ENCODE measurements at places on chromosomes 2 and 18.

DNA sequence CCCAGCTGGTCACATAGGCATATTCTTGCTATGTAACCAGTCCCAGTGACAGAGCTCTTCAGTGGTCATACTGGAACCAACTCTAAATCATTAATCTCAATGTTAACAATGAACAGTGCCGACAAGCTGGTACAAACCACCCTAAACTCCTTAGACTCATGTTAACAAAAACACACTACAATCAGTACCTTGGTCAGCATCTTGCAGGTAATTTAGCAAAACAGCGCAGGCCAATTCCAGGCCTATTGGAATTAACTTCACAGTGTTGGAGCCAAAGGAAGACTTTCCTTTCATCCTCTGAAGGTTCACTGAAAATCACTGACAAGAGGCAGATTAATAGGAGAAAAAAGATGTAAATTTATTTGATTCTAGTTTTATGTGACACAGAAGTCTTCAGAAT lies 396.4 kb downstream of the PIK3C3 start:
- DNase-seq = no peak

DNA sequence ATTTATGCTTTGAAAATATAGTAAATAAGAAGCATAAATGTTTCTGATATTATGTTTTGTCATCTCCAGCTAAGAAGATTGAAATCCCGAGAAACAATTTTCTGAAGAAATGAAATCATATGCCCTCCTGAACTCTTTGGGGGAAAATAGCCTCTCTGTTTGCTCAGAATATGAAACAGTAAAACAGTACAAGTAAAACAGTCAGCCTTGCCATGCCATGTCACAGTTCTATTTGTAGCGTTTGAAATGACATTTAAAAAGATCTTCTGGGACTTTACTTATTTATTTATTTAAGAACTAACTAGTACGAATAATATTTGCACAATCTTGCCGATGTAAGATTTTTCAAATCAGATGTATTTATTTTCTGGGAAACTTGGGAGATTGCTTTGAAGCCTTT lies 98.0 kb downstream of the LNPK start:
- DNase-seq = no peak

DNA sequence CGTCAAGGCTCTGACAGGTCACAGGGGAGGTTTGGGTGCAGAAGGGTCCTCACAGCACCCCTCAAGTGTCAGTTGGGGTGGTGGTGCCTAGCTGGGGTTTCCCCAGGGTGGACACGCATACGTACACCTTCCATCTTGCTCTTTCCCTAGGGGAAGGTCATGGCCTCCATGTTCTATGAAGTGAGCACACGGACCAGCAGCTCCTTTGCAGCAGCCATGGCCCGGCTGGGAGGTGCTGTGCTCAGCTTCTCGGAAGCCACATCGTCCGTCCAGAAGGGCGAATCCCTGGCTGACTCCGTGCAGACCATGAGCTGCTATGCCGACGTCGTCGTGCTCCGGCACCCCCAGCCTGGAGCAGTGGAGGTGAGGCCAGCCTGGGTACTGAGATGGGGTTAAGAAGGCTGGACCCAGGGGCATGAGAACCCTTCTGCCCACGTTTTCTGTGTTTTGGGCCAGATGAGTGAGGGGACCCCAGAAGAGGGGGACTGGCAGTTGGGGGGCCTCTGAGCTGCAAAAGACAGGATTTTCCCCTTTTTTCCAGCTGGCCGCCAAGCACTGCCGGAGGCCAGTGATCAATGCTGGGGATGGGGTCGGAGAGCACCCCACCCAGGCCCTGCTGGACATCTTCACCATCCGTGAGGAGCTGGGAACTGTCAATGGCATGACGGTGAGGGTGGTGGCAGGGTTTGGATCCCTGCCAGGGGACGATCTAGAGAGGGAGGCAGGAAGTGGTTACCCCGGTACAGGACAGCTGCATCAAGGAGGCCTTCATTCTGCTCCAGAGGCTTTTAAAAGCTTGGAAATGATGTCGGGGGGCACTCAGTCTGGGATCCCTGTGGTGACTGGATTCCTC lies 20.9 kb downstream of the SLC30A3 start:
- DNase-seq = no peak

GRCh38 chr18:56402872-56403516 lies 235.4 kb downstream of the TXNL1 start:
- DNase-seq = no peak

- DNase-seq = no peak
Measured at GRCh38 chr2:235776531-235776930, 282.7 kb downstream of the AGAP1 start.

DNA sequence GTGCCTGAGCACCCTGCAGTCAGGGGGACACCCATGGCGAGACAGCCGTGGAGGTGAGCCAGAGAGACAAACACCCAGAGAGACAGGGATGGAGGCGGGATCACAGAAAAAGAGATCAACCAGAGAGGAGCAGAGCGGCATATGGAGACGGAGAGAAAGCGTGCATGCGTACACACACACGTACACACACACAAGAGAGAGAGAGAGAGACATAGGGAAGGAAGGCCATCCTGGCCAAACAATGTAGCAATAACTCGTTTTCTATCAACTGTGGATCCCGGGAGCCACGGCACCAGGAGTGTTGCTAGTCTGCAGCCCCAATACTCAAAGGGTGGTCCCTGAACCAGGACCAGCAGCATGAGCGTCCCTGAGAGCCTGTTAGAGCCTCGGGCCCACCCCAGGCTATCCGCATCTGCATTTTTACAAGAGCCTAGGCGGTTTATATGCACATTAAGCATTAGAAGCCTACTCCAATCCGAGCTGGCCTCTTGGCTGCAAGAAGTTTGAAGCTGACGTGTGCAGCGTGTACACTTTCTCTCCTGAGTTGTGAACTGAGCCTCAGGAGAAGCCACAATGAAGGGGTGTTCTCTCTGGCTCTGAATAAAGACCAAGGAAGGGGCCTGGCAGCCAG lies 50.1 kb upstream of the MYCN start:
- no peak for DNase-seq

- DNase-seq = no peak
Measured at GRCh38 chr2:233810385-233810784, 32.3 kb downstream of the MROH2A start.

GRCh38 chr2:234271338-234271737 lies 220.8 kb downstream of the SPP2 start:
- DNase-seq = no peak

DNA sequence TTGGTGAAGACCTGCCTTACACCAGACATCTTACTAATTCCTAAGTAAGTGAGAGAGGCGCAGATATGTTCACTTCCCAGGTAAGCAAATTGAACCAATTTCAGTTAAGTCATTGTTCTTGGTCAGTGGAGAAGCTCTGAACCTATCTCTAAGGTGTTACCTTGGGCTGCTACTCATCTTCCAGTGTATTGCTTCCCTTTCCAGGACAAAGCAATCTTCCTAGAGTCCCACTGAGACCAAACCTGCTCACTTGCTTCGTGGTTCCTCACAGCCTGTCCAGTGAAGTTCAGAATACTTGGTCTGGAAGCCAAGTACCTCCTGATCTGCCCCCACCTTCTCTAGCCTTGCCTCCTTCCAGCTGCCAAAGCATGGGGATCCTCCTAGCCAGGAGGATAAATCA lies 22.5 kb upstream of the GBX2 start:
- DNase-seq = no peak

GRCh38 chr2:171522052-171522787 lies at the start of gene CYBRD1:
Gene CYBRD1, plus strand, starts transcription at chr2:171522474. Its CDS starts 72 bp downstream, at chr2:171522546.
- no peak for DNase-seq

DNA sequence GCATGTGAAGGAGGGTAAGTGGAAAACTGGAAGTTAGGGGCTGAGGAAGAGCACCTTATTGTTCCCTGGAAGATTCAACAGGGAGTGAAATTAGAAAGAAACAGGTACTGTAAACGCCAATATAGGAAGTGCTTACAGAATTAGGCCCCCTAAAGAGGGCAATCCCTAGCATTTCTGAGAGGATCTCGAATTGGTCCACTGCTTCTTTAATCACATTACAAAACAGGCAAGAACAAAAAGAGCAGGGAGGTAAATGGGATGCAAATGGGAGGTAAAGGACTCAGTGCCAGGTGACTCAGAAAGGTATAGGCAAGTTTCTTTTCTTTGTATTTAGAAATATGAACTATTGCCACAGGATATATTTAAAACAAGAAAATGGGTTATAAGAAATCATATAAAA lies 116.4 kb upstream of the FANCL start:
- no peak for DNase-seq

DNA sequence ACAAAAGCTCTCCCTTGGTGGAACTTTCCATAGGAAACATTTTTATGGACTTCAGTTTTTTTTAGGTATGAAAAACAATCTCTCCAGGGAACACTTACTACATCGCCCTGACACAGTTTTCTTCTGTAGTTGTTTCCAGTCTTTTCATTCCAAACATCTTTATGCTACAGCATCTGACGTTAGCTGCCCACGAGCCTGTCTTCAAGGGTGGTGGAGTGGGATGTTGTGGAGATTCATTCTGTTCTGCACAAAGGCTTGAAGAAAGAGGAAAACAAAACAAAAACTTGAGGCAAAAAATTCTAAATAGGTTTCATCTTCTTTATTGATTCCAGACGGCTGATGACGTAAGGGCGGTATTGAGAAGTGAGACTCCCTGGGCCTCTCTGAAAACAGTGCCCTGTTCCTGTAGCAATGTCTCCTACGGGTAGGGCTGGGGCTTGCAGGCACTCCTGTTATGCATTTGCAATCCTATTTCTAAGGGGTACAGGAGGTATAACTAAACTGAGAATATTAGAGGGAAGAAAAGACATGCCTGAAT lies 375.0 kb downstream of the RNF144A start:
- DNase-seq = no peak

GRCh38 chr2:64485331-64485730 lies 31.4 kb downstream of the LGALSL start:
- DNase-seq = no peak

GRCh38 chr2:54704688-54705605 lies 18.5 kb upstream of the EML6 start:
- no peak for DNase-seq

GRCh38 chr2:106183101-106183696 lies 10.9 kb downstream of the UXS1 start:
- DNase-seq = no peak

GRCh38 chr2:152492131-152492530 lies 157.2 kb downstream of the FMNL2 start:
- no peak for DNase-seq

- no peak for DNase-seq
Measured at GRCh38 chr18:11906926-11907874, 917 bp downstream of the MPPE1 start.

- DNase-seq = no peak
Measured at GRCh38 chr18:46387441-46388131, 269.4 kb downstream of the LOXHD1 start.

DNA sequence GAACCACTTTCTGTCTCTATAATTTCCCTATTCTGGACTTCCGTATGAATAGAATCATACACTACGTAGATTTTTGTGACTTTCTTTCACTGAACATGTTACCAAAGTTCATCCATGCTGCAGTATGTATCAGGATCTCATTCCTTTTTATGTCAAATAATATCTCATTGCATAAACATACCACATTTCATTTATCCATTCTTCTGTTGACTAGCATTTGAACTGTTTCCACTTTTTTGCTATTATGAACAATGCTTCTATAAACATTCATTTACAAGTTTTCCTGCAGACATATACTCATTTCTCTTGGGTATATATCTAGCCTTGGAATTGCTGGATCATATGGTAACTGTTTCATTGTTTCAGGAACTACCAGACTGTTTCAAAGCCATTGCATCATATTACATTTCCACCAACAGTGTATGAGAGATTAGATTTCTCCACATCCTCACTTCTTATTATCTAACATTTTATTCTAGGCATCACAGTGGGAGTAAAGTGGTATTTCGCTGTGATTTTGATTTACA lies 186.2 kb downstream of the DYM start:
- DNase-seq = no peak

DNA sequence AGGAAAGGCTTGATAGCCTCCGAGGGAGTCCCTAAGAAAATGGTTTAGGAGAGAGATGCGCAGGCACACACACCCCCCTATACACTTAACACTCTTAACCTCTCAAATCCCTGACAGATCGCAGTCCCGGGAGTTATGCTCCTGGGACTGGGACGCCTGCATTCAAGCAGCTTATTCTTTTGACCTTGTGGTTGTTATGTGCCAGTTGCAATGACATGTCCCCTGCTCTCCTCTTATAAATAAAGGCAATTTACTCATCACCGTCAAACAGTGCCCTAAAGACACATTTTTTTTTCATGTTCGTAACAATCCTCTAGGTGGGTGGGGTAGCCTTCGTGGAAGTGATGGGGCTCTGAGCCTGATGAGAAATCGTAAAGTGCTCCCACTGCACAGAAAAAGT lies 162.2 kb downstream of the LRRC30 start:
- DNase-seq = no peak

All from cortex of kidney (tissue), 1 donor.